ENCODE measurements at places on chromosomes 16 and 17.

GRCh38 chr16:22971346-22971924 is 157.5 kb downstream of the HS3ST2 start:
- peaks cover 32% of the 10 kb centered on the region for H3K27me3 ChIP-seq
- no peaks in the 10 kb centered on the region for H3K36me3 ChIP-seq
- ATAC-seq: no peak
- H3K4me1 ChIP-seq: no peaks in the 10 kb centered on the region

DNA sequence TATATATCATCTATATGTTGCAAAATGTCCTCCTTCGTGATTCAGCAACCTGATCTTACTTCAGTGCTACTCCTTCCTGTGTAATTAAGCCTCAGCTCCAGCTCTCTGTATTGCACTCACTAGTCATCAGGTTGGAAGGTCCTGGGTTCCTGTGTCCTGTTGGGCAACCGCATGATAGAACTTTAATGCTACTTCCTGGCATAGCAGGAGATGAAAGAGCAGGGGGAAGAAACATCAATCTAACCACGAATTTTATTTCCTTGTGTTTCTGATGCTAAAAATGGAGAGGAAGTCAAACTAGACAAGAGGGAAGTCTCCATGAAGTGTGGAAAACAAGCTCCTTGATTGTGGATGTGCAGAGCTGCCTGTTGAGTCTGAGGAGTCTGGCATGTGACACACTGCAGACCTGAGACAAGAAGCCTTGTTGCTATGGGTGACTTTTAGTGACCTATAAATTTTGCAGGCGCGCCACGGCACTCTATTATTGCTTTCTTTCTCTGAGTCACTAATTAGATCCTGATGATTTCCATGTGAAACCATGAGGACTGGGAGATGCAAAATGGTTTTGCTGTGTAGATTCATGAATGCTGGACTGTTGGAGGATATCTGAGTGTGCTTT is 25.6 kb downstream of the IGSF6 start:
- H3K4me3 ChIP-seq: peak overlapping the region; percentile 50
- peaks cover 26% of the 10 kb centered on the region for H3K4me1 ChIP-seq
- peak; percentile 84 for ATAC-seq

- no peaks in the 10 kb centered on the region for H3K4me1 ChIP-seq
- H3K36me3 ChIP-seq: no peaks in the 10 kb centered on the region
- peaks cover 40% of the 10 kb centered on the region for H3K27me3 ChIP-seq
- H3K27ac ChIP-seq: no peak overlapping the region
- H3K4me3 ChIP-seq: no peak overlapping the region
- ATAC-seq: no peak
These were observed 475.9 kb upstream of the CCL2 start for GRCh38 chr17:33779234-33779591.

- H3K27ac ChIP-seq: no peak overlapping the region
- peaks cover 14% of the 10 kb centered on the region for H3K4me1 ChIP-seq
- ATAC-seq: no peak
- H3K4me3 ChIP-seq: no peak overlapping the region
- H3K27me3 ChIP-seq: no peaks in the 10 kb centered on the region
These were observed 9.8 kb downstream of the GEMIN4 start for GRCh38 chr17:742147-742793.

DNA sequence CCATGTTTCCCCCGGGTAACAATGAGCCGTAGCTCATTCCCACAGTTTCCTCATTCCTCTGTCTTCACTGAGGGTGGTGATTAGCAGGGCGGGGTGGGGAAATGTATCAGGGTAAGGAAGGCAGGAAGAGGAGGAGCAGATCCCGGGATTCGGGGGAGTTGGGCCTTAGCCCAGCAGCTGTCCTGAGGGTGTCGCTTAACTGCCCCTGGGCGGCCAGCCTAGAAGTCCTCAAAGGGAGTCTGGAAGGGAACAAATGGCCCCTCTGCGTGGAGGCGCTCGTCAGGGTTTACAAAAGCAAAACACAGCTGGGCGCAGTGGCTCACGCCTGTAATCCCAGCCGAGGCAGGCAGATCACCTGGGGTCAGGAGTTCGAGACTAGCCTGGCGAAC is 14.3 kb downstream of the MLYCD start:
- H3K27ac ChIP-seq: no peak overlapping the region
- ATAC-seq: no peak
- H3K4me1 ChIP-seq: peaks cover 6% of the 10 kb centered on the region
- no peak overlapping the region for H3K4me3 ChIP-seq
- H3K36me3 ChIP-seq: peaks cover 73% of the 10 kb centered on the region
- H3K27me3 ChIP-seq: no peaks in the 10 kb centered on the region

Data from activated T-helper 17 cell treated with anti-CD3 and anti-CD28 coated beads, Interleukin-2, amount 50 U/mL, for 72 hours (primary cell).